ENCODE measurements at places on chromosomes 7 and 10.

GRCh38 chr7:81459485-81459884 lies 310.4 kb downstream of the HGF start:
- DNase-seq, result no peak

DNA sequence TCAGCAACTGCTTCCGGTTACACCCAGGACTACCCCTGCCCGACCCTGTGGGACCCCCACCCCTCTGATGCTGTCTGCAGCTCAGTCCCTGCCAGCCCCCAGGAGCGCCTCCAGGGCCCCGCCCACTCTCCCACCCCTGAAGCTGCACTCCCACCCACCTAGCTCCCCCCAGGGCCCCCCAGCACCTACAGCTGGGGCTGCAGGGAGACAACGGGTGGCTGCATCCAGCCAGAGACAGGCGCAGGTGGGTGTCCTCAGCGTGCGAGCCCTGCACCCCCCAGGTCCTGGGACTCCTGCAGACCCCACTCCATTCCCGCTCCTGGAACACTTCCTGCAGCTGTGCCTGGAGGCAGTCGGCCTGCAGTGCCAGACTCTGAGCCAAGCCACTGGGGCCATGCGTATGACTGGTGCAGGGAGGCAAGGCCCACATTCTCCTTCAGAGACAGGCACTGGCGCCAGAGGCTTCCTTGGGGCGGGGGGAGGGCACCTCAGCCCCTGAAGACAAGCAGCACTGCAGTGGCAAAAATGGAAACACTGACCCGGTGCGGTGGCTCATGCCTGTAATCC lies 6.1 kb downstream of the CYP2W1 start:
- no peak for DNase-seq

- DNase-seq, result no peak
These were observed 635 bp downstream of the ZNF32 start for GRCh38 chr10:43648095-43648397.

DNA sequence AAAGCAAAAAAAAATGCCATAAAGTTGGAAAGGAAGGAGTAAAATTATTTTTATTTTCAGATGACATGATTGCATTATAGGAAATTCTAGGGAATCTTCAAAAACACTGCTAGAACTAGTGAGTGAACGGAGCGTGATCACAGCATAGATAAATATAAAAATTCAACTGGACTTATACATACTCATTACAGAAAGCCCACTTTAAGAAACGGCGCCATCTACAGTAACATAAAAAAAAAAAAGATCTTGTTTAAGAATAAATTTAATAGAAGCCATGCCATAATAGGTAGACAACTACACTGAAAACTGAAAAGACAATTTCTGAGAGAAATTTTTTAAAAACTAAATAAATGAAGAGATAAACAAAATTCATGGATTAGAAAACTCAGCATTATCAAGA lies 623.1 kb upstream of the MGMT start:
- DNase-seq, result no peak

DNA sequence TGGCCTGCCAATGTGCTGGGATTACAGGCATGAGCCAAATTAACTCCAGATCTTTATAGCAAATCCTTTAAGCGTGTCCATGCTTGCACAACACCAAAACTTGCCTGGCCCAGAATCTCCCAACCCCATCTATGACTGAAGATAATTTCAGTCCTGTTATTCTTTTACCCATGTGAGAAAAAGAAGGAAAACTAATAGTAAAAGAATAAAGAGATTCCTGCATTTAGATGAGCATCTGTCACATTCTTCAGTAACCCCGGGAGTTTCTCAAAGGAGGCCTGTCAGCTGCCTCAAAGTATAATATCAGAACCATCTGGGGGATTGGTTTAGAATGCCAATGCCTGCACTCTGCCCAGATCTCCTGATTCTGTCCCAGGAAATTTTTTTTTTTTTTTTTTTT lies 158.1 kb upstream of the KMT2E start:
- DNase-seq, result no peak

GRCh38 chr7:131012477-131013031 lies 278.5 kb upstream of the KLF14 start:
- no peak for DNase-seq

DNA sequence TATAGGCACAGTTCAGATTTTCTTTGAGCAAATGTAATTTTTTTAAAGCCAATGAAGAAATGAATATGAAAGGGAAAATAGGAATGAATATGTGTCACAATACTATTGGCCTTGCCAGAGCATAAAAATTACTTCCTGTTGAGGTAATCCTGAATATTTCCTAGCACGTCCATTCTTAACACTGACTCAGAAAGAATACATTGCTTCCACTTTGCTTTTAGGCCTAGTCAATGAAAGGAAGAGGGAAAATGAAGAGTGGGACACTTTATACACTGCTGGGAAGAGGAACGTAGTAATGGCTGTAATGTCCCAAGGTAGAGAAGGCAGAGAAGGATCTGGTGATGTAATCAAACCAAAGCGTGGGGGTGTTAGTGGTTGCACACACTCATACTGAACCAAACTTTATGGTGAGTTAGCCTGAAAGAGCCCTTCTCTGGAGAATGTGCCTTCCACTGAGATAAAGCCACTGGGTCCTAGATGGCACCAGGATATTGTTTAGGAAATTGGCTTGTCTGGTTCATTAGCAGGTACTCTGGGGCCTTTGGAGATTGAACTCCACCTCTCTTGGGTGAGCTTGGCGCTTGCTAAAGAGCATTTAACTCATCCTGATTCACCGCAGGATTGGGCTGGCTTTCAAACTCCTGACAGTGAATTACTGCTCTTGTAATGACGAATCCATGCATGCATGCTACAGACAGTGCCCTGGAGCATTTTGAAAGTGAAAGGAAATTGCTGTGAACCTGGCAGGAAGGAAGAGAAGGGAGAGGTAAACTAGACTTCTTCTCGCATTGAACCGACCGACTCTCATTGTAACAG lies 254.9 kb downstream of the KIAA1217 start:
- no peak for DNase-seq

DNA sequence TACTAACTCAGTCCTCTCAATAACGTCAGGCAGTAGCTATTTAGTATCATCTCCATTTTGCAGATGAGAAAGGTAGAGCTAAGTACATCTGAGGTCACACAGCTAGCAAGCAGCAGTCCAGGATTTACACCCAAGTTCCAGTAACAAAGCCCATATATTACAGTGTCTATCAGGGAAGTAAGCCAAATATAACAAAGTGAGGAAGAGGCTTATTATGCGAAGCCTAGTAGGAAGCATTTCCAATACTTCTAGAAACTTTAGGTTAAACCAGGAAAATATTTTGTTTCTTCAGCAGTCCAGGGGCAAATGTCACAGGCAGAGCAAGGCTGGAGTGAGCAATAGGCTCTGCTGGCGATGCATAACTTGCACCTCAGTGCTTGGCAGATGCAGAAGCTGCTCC lies 53.9 kb downstream of the NOC3L start:
- DNase-seq, result no peak

- no peak for DNase-seq
These were observed 8.1 kb upstream of the OLAH start for GRCh38 chr10:15035385-15036301.

GRCh38 chr10:26655746-26656145 lies 41.8 kb upstream of the PDSS1 start:
- DNase-seq, result no peak

- DNase-seq, result no peak
These were observed 271.4 kb downstream of the TSPAN12 start for GRCh38 chr7:120586571-120586970.

DNA sequence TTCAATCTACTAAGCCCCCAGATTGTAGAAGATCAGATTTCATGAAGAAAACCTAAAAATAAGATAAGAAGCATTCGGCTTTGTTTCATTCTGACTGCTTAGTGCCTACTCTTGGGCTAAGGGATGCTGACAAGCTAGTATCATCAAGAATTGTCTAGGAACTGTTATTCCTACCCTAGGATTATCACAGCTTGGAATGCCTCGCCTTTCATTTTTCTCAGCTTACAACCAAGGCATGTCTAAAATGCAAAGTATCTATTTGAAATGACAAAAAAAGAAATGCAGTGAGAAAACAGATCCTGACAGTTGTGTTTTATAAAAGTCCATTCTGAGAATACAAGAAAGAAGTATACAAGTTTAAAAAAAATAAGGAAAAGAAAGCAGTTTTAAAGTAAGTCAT lies 441.0 kb downstream of the KCNMA1 start:
- DNase-seq, result no peak

DNA sequence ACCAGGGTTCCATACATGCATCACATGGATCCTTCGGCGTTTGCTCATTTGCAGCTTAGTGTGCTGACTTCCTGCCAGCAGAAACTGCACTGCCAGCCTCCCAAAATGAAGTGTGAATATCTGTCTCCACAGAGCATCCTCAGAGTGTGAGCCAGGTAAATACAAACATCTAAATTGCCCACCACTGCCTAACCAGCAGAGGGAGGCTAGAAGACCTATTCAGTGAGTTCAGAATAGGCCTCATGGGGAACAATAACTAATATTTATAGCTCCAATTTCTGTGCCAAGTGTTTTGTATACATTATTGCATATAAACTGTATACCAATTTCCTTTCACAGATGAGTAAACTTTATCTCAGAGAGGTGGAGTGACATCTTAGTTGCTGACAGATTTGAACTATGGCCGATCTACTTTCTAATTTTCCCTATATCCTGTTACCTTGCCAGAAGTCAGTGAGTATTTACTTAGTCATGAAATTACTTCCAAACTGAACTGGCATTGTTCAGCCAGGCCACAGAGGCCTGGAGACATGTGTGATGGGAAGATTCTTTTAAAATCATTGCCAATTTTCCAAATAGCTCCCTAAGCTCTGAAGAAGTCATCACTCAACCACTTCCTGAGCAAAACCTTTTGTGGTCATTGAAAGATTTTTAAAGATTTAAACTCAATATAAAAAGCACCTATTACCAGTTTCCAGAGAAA lies 926.5 kb upstream of the GHITM start:
- DNase-seq, result no peak

GRCh38 chr7:74030861-74031260 lies 2.9 kb downstream of the ELN start:
- DNase-seq, result no peak

GRCh38 chr7:2080477-2080876 lies 152.3 kb downstream of the MAD1L1 start:
- no peak for DNase-seq

DNA sequence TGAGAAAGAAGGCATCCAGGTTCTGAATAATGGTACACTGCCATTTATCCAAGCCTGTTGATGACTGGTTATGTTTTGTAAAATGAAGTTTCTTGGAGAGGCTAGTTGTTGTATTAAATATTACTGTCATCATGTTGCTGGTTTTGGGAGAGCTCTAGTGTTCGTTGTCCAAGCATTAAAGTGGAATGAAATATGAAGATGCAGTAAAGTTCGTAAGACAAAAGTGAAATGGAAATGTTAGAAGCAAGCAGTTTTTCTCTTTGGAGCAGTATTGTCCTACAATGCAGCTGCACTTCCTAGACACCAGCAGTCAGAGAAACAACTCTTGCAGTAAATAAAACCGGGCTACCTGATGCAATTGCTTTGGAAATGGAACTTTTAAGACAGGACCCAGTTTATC lies 156.8 kb upstream of the FZD1 start:
- no peak for DNase-seq

DNA sequence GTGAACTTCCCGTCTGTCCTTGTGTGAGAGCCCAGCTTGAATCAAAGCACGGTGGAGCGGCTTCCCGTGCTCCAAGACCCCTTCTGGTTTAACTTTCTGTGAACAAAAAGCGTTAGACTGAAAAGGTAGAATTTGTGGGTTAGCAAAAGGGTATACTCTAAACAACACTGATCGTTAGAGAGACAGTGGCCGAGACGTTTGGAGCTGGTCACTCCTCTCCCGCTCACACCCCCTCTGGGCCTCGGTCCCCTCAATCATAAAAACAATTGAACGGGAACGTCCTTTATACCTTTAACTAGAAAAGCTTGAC lies 502 bp downstream of the PRKRIP1 start:
- no peak for DNase-seq

- no peak for DNase-seq
These were observed 2.0 kb downstream of the KCNMA1 start for GRCh38 chr10:77635402-77636227.

GRCh38 chr10:100730725-100731406 lies 14.5 kb upstream of the PAX2 start:
- DNase-seq, result no peak

DNA sequence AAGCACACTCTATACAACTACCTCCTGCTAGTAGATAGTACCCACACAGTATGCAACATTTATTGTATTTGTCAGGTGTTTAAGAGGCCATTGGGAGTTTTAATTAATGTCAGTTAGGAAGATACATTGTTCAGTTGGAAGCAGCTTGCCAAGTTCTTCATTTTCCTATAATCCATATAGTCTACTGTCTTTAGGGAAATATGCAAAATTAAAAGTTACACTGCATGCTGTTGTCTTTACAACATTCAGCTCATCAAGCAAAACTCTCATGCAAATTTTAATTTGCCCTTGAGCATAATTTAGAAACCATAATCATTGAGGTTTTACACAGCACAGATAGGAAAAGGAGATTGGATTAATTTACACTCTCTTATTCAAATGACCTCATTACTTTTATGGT lies 17.4 kb downstream of the FOXP2 start:
- no peak for DNase-seq

GRCh38 chr7:39017369-39017915 lies 39.7 kb downstream of the POU6F2 start:
- no peak for DNase-seq

GRCh38 chr10:133481086-133481643 lies 27.4 kb downstream of the SCART1 start:
- DNase-seq, result no peak

Data from activated CD4-positive, alpha-beta T cell treated with anti-CD3 and anti-CD28 coated beads, Interleukin-2, amount 50 U/mL, for 1 hour (primary cell).